ENCODE measurements at places on chromosomes 16 and 17. TPM values are rescaled to one million over a fixed set of nuclear protein-coding genes. Genes with fewer than 3 reads are reported as not detected.

The SCGB1C2 gene
- total RNA-seq = not detected

The MAP3K3 gene
- total RNA-seq = 12.9 TPM

The GIT1 gene
- total RNA-seq = 36.4 TPM

The SSTR5 gene
- total RNA-seq = not detected

The SDR42E1 gene
- 1.2 TPM for total RNA-seq

The ASB16 gene
- total RNA-seq = not detected

The CBX2 gene
- 14.1 TPM for total RNA-seq

The KCNG4 gene
- total RNA-seq = not detected

The C16orf96 gene
- not detected for total RNA-seq

The ABCA10 gene
- total RNA-seq = 0.07 TPM

The TLCD3A gene
- 5.7 TPM for total RNA-seq

The KRTAP9-7 gene
- total RNA-seq = not detected

The SLX1B gene
- total RNA-seq = 41.9 TPM

The MYH2 gene
- total RNA-seq = 0.23 TPM

The NQO1 gene
- total RNA-seq = 197 TPM

The C16orf95 gene
- 6.6 TPM for total RNA-seq

The HOXB4 gene
- 0.86 TPM for total RNA-seq

The CYGB gene
- total RNA-seq = 14.0 TPM

The SBK1 gene
- total RNA-seq = not detected

The UBE2O gene
- total RNA-seq = 32.7 TPM

The EARS2 gene
- total RNA-seq = 45.3 TPM

The KRT222 gene
- not detected for total RNA-seq

The GLP2R gene
- total RNA-seq = not detected

The CTRB1 gene
- not detected for total RNA-seq

The SERPINF2 gene
- not detected for total RNA-seq

The CCL15 gene
- total RNA-seq = not detected

The TBX6 gene
- total RNA-seq = 0.30 TPM

The CNTNAP1 gene
- total RNA-seq = 9.3 TPM

The CHMP1A gene
- total RNA-seq = 83.9 TPM

The MARF1 gene
- total RNA-seq = 3.2 TPM

The SMIM36 gene
- total RNA-seq = not detected

The DHX58 gene
- 1.0 TPM for total RNA-seq

The CD19 gene
- not detected for total RNA-seq

The KRT33A gene
- not detected for total RNA-seq

The ATAD5 gene
- 7.6 TPM for total RNA-seq

The ADAD2 gene
- total RNA-seq = not detected

The HP gene
- total RNA-seq = not detected

The TBC1D3E gene
- not detected for total RNA-seq
